ENCODE measurements at places on chromosomes 11 and 22.

- DNase-seq = no peak
These were observed 12.6 kb downstream of the ARHGAP8 start for GRCh38 chr22:44764974-44765373.

- DNase-seq = peak; percentile 48
These were observed 10.2 kb downstream of the PCNX3 start for GRCh38 chr11:65625628-65626342.

GRCh38 chr11:121463689-121464335, 11.0 kb upstream of the SORL1-AS1 start:
- no peak for DNase-seq

DNA sequence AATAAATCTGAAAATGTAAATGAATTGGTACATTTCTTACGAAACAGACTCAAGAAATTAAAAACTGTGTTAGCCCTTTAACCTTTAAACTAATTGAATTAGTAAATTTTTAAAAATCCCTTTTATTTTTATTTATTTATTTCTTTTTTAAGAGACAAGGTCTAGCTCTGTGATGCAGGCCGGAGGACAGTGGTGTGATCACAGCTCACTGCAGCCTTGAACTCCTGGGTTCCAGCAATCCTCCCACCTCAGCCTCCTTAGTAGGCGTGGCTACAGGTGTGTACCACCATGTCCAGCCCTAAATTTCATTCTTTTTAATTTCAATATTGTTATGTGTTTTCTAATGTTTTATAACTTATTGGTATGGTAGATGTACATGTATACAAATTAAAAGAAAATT, 72.6 kb downstream of the MYEOV start:
- no peak for DNase-seq

DNA sequence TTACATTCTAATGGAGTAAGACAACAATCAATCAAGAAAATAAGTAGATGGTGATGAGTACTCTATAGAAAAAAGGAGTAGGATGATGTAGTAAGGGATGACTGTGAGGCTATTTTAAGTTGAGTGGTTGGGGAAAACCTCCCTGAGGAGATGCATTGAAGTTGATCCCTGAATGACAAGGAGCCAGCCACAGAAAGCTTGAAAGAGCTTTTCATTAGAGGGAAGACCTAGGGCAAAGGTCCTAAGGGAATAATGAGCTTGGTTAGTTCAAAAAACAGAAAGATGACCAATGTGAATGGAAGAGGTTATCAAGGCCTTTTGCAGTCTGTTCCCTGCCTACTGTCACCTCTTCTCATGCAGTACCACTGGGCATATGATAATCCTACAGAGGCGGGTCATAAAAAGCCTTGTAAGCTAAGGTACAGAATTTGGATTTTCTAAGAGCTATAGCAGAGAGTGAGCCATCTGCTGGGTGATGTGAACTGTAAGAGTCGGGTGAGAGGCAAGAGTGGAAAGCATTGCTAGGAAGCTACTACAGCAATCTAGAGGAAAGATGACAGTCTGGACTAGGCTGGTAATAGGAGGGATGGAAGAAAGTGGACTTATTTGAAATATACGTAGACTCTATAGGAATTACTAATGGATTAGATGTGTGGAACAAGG, 3.1 kb downstream of the PPP2R1B start:
- no peak for DNase-seq
